ENCODE measurements at places on chromosomes 2 and 18. TPM values are rescaled to one million over a fixed set of nuclear protein-coding genes. Genes with fewer than 3 reads are reported as not detected.

DLGAP1 gene
- not detected for total RNA-seq

SH2D6 gene
- total RNA-seq = 0.62 TPM

RAB31 gene
- total RNA-seq = 18.1 TPM

MDH1 gene
- total RNA-seq = 260 TPM

DCDC2C gene
- total RNA-seq = not detected

RESP18 gene
- total RNA-seq = not detected

ANKRD53 gene
- total RNA-seq = not detected

ONECUT2 gene
- total RNA-seq = 0.31 TPM

SAG gene
- not detected for total RNA-seq

TGOLN2 gene
- 110 TPM for total RNA-seq

PDE1A gene
- total RNA-seq = 0.17 TPM

CLEC4F gene
- total RNA-seq = not detected
